NCI-H1694 treated with DMSO at 0.1 percent for 48 hours (cell line): ENCODE measurements at places on chromosomes 11 and 22.
A peak's percentile ranks its signal among the peaks of the same experiment; 100 is the strongest.

DNA sequence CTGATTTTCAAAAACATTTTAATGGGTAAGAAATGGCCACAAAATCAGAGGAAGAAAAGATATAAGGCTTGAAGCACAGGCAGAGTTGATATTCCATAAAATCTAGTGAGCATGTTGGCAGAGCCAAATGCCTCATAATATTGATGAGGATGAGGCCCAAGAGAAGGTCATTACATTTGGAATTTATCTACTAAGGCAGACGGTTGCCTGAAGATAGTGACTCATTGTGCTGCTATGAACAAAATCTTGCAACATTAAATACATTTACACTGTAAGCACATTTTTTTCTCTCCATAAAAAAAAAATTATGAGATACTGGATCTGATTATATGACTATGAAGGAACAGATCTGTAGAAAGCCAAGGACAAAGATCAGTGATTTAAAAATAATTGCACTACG is 881.4 kb upstream of the CHORDC1 start:
- DNase-seq = no peak

DNA sequence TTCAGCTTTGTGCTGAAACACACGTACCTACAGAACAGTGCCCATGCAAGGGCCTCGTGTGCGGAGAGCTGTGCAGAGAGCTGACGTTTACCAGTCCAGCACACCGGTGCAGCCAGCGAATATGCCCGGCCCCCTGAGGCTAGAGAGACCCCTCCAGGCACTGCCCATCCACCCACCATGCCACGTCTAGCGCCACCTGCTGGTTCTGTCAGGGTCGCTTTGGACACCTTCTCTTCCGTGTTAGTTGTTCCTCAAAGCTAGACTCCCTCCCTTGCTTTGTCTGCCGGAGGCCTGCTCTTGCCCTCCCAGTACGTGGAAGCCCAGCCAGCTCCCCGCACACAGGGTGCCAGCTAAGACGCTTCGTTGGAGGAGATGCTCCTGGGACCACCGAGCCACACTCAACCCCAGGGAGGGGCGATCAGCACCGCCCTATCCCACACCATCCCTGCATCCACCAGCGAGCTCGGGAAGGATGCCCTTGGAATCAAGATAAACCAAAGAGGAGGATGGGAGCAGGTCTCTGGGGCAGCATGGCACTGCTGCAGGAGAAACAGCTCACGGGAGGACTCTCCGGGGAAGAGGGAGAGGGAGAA is 43.4 kb downstream of the CPT1A start:
- DNase-seq = peak; percentile 1

DNA sequence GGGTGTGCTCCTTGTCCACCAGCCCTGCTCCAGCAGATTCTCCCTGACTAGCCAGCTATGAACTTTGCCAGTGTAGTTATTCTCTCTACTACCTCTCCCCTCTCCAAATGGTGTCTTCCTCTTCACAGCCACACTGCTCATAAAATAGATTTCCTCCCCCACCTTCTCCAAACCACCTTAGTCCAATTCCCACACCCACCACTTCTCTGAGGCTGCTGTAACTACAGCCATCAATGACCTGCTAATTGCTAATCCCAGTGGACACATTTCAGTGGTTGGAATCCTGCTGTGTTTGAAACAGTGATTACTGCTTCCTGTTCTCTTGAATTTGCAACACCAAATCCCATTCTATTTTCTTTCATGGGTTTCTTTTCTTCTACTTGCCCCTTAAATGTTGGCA is 23.4 kb downstream of the SYT9 start:
- no peak for DNase-seq

DNA sequence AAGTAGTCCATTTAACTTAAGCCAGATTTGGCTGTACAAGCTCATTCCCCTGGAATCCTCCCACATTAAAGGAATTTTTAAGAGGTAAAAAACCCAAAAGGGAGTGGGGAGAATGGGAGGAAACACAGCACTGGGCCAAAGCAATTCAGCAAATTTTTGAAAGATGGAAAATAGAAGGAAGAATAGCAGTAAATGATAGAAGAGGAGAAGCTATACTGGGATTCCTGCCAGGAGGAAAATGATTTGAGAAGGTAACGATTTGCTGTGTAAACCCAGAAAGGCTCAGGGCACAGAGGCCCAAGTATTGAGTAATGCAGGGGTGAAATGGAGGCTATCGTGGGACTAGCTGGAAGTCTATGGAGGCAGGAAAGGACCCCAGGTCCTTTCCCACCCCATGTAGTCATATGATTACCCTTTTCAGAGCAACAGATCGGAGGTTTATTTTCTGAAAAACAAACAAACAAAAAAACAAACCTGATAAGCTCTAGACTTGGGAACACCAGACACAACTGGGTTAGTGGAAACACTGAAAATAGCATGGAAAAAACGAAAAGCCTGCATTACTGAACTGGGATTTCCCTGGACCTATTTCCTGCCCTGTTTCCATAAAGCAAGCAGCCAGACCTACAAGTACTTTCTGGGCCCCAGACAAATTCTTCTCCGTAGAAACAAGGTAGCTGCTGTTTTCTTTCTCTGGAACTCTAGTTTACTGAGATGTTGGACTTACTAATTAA is 140.0 kb downstream of the SWAP70 start:
- no peak for DNase-seq

GRCh38 chr22:46250783-46251125 is 661 bp upstream of the CDPF1 start:
- DNase-seq = no peak

DNA sequence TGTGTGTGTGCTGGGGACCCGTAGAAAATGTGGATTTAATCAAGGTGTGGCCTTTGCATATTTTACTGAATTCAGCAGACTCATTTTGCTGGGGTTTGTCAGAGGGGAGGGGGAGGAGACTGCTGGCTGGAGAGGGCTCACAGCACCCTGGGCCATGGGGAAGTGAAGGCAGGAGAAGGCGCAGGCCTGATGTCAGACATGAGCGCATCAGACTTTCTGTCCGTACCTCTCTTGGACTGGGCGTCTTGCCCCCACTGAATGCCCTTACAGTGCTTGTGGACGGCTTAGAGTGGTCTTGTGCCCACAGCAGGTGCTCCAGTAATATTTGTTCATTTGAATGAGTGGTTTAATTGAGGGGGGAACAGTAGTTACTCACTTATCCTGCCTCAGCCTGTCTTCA is 75.2 kb downstream of the TEAD1 start:
- DNase-seq = no peak

GRCh38 chr11:75077316-75077715 is 19.4 kb downstream of the OR2AT4 start:
- DNase-seq = no peak

DNA sequence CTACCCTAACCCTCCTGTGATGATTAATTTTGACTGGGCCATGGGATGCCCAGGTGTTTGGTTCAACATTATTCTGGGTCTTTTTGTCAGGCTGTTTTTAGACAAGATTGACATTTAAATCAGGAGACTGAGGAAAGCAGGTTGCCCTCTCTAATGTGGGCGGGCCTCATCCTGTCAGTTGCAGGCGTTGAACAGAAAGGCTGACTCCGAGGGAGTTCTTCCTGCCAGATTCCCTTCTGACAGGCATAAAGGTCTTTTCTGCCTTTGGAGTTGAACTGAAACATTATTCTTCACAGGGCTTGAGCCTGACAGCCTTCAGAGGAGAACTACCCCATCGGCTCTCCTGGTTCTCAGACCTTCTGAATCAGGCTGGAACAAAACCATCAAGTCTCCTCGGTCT is 4.3 kb upstream of the PSMC3 start:
- no peak for DNase-seq

DNA sequence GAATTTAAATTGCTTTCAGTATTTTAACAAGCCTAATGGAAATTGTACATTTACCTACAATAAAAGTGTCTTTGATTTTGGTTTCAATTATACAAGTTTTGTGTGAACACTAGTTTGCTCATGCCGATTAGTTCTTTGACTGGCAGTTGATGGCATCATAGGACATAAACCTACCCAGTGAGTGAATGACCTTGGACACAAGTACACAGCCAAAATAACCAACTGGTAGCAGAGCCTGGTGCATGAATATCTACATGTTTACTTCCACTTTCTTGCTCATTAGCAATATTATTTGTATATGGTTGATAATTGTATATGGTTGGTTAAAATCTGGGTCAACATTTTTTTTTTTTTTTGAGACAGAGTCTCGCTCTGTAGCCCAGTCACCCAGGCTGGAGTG is 37.8 kb downstream of the STIM1 start:
- DNase-seq = no peak

- DNase-seq = no peak
These were observed 53.3 kb downstream of the RTN4R start for GRCh38 chr22:20214853-20215252.

GRCh38 chr11:24949406-24949805 is 452.6 kb downstream of the LUZP2 start:
- DNase-seq = no peak

DNA sequence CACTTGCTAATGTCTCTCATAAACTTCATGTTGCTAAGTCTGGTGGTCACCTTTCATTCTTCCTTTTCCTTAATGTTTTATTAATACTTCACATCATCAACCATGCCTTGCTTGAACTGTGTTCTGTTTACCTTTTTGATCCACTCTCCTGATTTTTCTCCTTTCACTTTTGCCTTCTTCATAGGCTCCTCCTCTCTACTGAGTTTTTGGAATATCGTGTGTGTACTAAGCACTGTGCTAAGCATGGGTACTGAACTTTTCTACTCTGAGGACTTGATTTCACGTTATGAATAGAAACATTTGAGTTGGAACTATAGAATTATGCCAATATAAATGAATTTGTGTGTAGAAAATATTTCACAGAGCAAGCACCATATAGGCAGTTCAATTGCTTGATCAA is 90.6 kb downstream of the ATM start:
- no peak for DNase-seq

DNA sequence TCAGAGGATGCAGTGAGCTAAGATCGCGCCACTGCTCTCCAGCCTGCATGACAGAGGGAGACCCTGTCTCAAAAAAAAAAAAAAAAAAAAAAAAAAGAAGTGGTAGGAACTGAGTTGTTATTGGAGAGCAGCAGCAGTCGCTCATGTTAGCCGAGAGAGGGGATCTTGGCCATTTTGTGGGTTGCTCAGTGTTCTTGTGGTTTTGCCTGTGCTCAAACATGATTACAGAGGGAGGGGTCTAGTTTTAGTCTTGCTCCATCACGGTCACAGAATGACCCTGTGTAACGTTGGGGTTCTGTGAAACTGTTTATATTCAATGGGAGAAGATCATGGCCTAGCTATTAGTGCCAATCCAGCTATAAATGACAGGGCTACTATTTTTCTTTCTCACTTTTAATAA is 1.9 kb downstream of the DPAGT1 start:
- DNase-seq = no peak

- DNase-seq = peak; percentile 3
These were observed 35.2 kb upstream of the USP47 start for GRCh38 chr11:11806586-11806985.

GRCh38 chr11:82384308-82384707 is 349.4 kb downstream of the FAM181B start:
- no peak for DNase-seq

DNA sequence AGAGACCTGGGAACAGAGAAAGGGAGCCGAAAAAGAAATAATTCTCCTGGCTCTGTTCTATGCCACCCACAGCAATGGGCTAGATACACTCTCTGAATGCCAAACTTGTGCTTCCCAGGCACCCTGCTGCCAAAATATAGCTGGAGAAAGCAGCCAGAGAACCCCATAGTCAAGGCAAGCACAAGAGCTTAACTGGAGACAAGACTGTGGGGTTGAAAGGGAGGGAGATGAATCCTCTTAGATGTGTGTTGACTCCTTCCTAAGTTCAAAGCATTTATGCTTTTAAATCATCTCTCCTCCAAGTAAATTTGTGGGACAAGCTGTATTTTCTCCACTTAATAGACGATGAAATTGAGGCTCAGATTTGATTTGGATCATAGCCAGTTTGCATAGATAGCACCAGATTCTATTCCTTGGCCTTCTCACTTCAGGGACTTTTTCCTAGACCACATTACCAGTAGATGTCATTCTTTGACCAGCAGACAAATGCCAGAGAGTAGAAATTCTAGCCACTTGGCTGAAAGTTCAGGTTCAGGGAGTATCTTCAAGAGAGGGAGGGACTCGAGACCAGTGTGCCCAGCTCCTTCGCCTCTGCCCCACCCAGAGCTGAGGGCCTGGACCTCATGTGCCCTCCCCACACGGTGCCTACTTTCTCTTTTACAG is 16.5 kb upstream of the ETS1 start:
- DNase-seq = no peak

- no peak for DNase-seq
These were observed 27.6 kb upstream of the APLP2 start for GRCh38 chr11:130042093-130042591.

DNA sequence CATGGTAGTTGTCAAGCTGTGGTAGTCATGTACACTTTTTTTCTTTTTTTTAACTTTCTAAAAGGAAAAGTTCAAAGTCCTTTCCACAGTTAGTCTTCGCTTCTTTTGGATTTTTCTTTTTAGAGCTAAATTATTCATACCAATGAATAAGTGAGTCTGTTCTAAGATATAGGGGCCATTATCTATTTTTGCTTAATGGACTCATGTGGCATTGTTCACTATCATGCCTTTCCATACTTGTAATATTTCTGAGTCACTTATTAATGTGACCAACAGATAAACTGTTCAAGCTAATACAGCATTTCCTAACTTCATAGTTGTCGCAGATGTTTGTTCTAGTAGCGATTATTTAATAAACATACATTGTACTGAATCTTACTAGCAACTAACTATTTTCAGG is 8.0 kb upstream of the B3GNT6 start:
- no peak for DNase-seq

- DNase-seq = no peak
These were observed 125.0 kb downstream of the UVRAG start for GRCh38 chr11:75939992-75940391.

GRCh38 chr11:20160425-20161229 is at the start of gene DBX1:
DBX1 (minus strand) TSS chr11:20160475; CDS start chr11:20160324, 151 bp downstream.
- no peak for DNase-seq

DNA sequence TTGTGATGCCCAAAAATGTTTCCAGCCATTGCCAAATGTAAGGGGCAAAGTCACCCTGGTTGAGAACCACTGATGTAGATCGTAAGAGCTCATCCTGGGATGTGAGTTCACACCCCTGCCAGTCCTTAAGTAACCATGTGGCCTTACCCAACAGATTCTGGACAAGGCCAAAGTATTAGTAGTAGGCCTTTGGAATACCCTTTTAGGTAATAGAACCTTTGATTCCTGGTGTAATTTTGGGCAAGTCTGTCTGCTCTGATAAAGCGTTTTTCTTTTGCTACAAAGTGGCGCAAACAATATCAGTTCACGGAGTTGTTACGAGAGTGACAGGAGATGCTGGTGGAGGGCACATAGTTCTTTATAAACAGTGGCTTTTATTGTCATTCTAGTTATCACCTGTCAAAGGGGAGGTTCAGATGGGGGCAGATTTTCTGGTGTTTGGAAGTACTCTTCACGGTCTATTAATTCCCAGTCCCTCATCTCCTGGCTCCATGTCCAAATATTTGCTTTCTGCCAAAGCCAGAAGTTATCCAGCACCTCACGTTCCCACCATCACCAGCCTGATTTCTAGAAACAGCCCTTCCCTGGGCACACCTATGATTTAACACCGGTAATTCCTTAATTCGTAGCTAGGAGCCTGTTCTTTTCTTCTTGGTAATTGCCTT is 73.8 kb upstream of the CRYBB3 start:
- no peak for DNase-seq
